ENCODE measurements at places on chromosomes 7 and 10.

- no peak for DNase-seq
Observed at GRCh38 chr10:76864922-76865321, 772.7 kb downstream of the KCNMA1 start.

DNA sequence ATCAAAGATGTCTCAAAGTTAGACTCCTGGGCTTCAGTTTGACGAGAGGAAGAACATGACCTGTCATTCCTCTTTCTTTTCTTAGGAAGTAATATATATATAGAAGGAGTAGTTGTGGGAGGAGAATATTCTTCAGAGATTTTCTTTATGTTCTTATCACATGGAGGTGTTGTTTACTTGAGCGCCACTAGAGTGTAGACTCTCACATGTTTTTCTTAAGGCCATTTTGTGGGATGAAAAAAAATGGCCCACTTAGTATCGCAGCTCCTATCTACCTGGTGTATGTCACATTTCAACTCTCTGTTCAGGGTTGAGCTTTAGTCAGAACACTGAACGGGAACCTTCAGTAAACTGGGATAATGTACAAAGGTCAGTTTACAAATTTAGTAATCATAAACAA, 645.2 kb downstream of the PHTF2 start:
- no peak for DNase-seq

DNA sequence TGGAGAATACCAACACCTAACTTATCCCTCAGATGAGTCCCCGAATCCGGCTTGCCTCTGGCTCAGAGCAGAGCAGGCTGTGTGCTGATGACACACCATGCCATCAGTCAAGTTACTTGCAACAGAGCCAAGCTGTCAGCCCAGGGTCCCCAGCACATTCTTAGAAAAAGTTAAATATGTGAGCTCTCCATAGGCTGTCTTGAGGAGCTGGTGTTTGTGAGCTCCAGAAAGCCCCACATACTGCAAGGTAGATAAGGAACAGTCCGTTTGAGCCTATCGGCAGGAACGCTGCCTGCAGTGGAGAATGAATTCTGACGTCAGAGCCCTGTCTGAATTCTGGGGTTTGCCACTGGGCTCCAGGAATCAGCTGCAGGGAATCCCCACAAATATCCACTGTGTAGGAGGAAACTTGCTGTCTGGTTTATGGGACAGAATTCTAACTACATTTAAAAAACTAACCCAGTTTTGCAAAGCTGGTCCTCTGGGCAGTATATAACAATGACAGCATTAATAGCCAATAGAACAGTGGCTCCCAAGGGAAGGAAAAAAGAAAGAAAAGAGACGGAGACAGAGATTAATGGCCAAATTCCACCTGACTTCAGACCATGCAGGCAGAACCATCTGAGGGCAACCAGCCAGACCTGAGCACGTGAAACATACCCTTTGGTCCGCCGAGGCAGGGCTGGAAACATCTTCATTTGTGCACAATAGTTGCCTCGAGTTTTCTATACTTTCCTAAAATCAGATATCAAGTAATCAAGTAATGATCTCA, 3.6 kb downstream of the SFXN4 start:
- no peak for DNase-seq

GRCh38 chr7:71801976-71802375, 610.2 kb downstream of the CALN1 start:
- DNase-seq = no peak

GRCh38 chr7:30752979-30753378, 1.0 kb downstream of the INMT start:
- no peak for DNase-seq

DNA sequence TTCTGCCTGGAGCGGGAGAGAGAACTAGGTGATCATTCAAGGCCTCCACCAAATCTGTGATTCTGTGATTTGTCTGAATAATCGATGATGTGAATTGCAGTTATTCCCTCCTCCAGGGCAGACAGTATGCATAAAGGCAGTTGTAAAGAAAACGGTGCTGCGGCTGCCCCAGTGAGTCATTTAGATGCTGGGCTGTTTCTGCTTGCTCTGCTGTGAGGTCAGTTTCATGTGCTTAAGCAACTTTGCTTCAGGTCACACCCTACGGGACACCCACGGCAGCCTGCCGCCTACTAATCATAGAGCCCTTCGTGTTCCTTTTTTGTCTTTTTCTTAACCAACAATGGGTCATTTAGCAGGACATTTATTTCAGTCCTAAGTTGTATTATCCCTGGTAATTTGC, 158.1 kb upstream of the PITRM1 start:
- DNase-seq = no peak

GRCh38 chr7:48244864-48245271, 73.6 kb downstream of the ABCA13 start:
- no peak for DNase-seq

DNA sequence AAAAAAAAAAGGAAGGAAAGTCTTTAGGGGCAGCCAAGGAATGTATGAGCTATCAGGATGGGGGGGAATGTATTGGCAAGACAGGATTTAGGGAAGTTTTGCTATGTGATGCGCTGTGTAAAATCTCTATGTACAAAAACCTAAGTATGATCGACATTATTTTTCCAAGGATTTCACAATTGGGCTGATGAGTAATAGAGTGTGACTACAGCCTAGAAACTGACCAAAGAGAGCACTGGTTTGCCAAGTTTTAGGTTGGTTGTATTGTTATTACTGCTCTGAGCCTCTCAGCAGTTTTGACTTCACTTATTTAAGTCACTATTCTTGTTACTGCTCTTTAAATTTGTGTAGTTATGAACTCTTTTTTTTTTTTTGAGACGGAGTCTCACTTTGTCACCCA, 107.3 kb downstream of the NRCAM start:
- no peak for DNase-seq

- no peak for DNase-seq
Observed at GRCh38 chr7:31640381-31640780, 46.6 kb upstream of the PPP1R17 start.

DNA sequence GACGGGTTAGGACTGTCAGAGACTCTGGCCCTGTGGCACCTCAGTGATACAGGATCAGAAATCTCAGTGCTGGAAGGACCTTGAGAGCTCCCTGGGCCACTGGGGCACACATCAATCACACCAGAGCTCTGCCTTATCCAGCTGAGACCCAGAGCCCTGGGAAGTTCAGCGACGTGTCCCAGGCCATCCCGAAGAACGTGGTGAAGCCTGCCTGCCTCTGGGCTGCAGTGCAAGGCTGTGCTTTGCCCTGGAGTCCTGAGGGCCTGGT, 79.8 kb upstream of the MGMT start:
- DNase-seq = no peak

DNA sequence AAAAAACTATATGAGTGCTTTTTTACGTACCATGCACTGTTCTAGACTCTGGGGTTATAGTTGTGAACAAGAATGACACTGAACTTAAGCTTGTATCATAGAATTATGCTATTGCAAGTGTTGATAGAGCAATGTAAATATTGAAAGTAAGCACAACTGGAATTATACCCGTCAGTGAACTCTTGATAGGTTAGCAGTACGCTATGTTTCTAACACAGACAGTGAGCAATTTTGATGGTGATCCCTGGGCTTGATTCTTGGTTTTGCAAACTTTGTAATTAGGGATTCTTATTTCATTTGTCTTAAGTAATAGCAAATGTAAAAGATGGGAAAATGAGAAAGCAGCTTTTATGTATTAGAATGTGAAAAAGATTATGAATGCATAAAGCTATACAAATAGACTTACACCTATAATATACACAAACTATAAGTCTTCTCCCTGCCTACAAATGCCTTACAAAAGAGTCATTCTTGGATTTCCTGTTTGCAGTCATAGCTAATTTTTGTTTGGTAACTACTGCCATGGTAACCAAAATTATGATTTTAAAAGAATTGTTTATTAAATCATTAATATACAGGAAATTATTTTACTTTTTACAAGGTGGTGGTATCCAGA, 6.7 kb downstream of the TES start:
- no peak for DNase-seq

DNA sequence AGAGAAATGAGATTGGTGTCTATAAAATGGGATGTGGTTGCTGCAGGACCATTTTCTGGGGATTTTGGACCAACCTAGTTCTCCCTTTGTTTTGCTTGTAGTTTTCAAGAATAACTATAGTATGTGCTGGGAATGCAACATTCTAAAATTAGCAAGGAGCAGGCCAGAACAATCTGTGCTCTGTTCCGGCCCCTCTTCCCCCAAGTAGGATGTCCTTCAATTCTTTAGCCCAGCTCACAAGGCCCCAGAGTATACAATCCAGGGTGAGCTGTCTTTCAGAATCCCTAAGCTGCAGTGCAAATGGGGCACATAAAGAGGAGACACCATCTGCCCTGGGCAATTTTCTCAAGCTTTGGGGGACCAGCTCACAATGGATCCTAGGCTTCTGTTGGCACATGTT, 809.1 kb downstream of the TNS3 start:
- DNase-seq = no peak

DNA sequence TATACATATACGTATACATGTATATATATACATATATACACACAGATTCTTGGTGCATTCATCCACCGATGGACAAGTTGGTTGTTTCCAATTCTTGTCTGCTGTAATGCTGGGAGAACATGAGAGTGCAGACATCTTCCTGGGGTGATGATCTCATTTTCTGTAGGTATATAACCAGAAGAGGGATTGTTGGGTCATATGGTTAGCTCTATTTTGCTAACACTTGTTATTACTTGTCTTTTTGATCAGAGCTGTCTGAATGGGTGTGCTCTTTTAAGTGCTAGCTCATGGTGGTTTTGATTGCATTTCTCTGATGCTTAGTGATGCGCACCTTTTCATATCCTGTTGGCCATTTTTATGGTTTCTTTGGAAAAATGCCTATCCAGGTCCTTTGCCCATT, 106.4 kb downstream of the TAX1BP1 start:
- DNase-seq = no peak

GRCh38 chr10:27699776-27700175, 45.8 kb downstream of the MKX start:
- DNase-seq = no peak

GRCh38 chr10:117616179-117616578, 73.6 kb downstream of the EMX2 start:
- no peak for DNase-seq

DNA sequence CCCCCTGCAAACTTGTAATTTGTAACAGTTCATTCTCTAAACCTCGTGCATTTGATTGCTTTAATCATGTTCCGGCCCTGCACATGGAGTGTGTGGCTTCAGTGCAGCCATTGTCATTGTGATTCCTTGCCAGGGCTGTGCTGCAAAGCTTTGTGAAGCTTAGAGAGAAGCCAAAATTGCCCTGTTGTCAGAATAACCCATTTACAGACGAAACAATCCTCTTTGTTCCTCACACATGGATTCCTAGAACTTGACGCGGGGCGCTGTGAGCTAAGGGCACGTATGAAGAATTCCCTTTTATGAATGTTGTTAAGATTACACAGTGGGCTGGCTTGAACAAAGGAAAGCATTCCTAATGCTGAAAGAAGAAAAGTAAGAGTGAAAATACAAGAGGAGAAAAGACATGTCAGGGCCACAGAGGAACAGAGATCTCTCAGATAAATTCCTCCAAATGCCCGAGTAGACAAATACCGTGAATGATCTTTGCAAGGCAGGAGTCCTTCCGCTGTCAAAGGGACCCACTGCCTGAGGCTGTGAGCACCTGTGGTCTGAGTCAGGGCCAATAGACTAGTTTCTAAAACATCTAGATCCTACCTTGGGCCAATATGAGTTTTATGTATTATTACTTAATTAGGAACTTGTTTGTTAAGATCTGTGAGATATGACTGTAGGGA, 205.4 kb upstream of the C7orf33 start:
- DNase-seq = no peak

GRCh38 chr7:133859231-133859630, 267.9 kb upstream of the LRGUK start:
- no peak for DNase-seq

- no peak for DNase-seq
Observed at GRCh38 chr7:134640842-134641715, 5.6 kb upstream of the BPGM start.

DNA sequence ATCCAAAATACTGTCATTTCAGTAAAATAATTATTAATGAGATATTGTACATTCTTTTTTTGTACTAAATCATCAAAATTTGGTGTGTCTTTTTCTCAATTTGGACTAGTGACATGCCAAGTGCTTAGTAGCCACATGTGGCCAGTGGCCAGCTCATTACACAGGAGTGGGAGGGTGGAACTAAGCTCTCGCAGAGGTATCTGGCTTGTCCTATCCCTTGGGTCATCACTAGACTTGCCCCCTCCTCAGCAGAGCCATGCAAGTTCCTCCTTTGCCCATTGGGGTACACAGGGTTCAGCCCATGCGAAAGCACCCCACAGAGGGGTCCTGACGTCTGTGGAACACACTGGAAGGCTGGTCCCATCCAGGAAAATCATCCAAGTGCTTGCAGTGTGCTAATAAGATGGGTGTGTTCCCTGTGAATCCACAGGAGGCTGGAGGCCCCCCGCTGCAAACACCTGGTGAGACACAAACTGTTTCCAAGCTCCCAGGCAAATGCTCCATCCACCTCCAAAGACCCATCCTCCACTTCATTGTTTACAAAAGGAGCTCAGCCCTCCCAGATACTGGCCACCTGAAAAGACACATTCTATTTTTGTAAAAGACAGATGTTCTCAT, 1.3 kb downstream of the ARHGAP22 start:
- no peak for DNase-seq

DNA sequence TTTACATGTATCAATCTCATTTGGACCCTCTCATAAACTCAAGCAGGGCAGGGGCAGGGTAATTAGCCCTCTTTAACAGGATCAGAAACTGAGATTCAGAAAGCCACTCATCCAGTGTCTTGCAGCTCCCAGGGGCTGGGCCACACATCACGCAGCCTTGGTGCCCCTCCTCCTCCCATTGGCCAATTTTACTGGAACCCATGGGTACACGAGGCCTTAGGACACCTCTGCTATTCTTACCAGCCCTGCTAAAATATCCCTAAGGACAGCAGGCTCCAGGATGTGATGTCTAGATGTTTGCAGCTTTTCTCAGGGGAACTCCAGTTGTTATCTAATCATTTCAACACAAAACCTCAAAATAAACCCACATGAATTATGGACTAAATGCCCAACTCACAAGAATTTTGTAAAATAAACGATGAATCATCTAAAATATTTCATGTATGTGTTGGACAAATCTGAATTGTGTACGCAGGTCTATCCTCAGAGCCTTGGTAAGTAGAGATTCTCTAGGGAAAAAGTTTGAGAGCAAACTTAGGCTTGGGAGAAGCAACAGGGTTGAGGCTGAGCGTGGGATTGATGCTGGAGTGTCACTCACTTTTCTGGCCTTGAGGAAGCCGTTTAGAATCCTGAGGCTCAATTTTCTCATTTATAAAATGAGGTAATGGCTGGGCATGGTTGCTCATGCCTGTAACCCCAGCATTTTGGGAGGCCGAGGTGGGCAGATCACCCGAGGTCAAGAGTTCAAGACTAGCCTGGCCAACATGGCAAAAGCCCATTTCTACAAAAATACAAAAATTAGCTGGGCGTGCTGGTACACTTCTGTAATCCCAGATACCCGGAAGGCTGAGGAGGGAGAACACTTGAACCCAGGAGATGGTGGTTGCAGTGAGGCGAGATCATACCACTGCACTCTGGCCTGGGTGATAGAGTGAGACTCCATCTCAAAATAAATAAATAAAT, 69.7 kb upstream of the TNS3 start:
- no peak for DNase-seq
